Epithelial cell of esophagus (primary cell): ENCODE measurements at places on chromosomes 16 and 17.

GRCh38 chr17:49850772-49851386 lies 3.0 kb upstream of the TAC4 start:
- DNase-seq, result no peak

DNA sequence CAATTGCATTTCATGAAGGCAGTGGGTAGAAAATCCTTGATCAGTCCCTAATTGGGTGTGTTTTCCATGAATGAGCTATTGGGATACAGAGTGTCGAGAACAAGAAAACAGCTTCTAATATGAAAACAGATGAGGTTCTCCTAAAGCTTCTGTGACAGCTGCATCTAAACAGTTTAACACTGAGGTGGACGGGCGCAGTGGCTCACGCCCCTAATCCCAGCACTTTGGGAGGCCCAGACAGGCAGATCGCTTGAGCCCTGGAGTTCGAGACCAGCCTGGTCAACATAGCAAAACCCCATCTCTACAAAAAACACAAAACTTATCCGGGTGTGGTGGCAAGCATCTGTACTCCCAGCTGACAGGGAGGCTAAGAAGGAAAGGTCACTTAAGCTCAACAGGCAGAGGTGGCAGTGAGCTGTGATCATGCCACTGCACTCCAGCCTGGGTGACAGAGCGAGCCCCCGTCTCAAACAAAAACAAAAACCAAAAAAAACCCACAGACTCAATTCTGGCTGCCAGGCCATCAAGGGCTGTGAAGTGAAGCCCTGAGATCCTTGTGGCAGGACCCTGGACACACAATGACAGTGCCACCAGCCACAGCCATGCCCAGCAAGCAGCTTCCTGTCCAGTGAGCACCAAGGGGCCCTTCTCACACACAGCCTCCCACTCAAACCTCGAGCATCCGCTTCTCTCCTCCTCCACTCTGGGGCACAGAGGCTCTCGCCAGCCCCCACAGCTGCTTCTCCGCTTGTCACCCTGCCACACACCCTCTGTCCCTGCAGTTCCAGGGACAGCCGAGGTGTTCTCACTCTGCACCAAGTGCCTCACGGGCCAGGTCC lies 44.0 kb downstream of the ANKRD11 start:
- DNase-seq, result no peak

- DNase-seq, result no peak
Observed at GRCh38 chr17:80751946-80752581, 207.4 kb downstream of the RPTOR start.

DNA sequence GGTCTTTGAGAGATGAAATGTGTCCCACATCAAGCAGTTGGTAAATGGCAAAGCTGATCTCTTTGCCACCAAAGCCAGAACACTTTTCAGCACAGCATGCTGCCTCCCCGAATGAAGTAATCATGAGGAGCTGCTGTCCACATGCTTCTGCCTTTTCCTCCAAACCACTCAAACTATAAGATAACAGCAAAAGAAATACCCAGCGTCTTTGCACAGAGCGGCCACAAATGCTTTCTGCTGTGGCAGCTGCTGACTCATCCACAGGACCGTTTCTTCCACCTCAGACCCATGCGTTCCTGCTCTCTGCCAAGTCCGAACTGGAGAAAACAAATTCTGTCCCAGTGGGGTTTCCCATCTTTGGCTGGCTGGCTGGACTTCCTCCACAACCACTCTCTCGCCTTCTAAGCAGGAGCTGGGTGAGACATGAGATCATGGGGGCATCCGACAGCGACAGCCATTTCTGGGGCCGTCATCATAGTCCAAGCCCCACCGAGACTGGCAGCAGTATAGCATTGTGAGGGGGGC lies 27.1 kb downstream of the TBC1D3B start:
- DNase-seq, result no peak

DNA sequence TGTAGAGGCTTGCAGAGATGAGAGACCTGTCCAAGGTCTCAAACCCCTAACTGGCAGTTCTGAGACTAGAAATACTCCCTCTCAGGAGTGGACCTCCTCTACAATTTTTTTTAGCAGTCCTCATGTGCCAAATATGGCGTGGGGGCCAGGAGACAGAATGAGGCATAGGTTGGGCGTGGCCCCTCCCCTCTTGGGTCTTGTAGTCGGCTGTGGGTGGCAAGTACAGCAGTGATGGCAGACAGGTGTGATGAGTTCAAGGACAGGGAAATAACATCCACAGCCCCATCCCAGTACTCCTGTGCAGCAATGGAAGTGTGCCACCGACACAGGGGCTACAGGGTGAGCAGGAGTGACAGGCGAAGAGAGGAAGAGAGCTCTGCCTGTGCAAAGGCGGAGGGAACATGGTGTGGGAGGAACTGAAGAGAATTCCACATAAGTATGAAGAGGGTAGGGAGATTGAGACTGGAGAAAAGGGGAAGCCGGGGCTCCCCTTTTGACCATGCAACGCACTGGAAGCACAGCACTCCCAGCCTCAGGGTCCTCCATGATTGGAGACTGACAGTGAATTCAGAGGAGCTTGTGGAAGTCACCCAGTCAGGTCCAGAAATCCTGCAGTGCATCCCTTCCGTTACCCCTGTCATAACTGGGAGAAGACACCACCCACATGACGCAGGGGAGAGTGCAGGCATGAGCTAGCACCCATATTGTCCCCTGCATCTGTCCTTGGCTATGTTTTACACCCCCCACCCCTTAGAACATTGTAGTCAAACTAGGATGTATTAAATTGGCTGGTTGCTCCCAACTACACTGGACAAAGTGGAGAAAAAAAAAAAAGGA lies 14.8 kb upstream of the CETP start:
- no peak for DNase-seq

GRCh38 chr17:78781104-78781892 lies 775 bp downstream of the CYTH1 start:
- DNase-seq, result peak; percentile 34

GRCh38 chr17:30819971-30820705 lies 4.4 kb downstream of the CRLF3 start:
- DNase-seq, result no peak

DNA sequence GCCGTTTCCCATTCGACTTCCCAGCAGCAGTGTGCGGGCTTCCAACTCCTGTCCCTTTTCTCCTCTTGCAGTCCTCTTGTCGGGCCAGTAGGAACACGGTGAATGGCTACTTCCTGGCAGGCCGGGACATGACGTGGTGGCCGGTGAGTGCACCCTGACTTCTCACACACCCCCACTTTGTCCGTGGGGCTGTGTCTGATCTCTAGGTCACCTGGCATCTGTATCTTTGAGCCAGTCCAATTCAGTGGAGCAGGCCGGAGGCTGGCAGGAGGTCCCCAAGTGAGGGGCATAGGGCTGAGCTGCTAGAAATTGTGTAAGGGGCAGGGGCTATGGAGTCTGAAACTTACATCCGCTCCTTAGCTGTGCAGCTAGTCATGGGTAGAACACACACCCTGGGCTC lies 6.6 kb downstream of the SLC5A10 start:
- no peak for DNase-seq

DNA sequence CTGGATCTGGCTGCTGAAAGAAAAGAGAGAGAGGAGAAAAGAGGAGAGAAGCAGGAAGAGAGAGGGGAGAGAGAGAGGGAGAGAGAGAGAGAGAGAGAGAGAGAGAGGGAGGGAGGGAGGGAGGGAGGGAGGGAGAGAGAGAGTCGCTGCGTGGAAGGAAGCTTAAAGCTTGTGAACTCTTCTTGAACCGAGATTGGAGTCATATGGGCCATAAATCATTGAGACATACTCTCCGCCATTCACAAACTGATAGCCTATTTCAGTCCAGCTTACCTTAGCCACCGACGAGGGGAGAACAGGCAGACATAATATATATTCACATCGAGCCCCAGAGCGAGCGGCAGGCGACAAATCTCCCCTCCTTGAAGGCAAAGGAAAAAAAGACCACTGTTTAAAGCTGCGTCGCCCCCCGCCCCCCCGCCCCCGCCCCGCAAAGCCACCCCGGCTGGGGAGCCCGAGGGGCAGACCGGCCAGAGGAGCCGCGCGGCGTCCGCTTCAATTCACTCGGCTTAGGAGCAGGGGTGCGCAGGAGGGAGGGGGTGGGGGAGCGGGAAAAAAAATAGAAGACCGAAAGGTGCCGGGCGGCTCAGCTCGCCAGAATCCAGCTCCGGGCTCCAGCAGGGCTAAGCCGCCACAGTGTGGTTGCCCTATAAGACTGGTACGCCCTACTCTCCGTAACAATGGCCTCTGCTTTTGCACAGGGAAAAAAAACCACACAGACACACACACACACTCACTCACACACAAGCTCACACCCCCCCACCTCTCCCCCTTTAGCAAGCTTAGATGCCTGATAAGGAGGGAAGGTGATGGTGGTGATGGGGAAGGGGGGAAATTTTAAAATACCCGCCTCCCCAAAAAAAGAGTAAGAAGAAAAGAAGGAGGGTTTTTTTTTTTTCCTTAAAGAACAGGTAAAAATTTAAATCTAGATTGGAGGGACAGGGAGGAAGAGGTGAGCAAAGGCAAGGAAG lies 10.6 kb upstream of the HOXB2 start:
- DNase-seq, result peak; percentile 45

DNA sequence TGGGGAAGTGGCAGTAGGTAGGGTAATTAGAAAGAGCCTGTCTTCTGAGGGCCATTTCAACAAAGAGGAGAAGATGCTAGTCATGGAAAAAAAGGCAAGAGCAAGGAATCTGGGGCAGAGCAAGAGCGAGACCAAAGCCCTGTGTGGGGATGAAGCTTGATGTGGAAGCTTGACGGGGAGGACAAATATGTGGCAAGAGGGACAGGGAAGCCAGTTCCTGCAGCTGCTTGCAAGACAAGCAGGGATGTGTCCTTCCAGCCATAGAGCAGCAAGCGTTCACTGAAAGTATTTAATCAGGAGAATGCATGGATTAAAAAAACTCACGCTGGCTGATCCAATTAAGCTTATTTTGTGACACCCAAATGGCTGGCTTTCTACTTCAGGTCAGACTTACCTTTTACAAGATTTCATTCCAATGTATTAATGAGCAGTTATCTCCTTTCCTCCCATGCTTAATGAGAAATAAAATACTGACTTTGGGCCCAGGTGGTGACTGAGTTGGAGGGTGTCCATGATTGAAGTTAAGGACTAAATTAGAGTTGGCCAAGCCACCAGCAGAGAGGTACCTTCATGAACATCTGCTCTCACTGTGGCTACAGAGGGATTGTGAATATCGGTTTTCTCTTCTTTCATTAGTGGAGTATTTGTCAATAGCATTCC lies 76.8 kb downstream of the ABCA8 start:
- no peak for DNase-seq

- DNase-seq, result no peak
Observed at GRCh38 chr17:72681844-72682243, 410.6 kb downstream of the SLC39A11 start.

DNA sequence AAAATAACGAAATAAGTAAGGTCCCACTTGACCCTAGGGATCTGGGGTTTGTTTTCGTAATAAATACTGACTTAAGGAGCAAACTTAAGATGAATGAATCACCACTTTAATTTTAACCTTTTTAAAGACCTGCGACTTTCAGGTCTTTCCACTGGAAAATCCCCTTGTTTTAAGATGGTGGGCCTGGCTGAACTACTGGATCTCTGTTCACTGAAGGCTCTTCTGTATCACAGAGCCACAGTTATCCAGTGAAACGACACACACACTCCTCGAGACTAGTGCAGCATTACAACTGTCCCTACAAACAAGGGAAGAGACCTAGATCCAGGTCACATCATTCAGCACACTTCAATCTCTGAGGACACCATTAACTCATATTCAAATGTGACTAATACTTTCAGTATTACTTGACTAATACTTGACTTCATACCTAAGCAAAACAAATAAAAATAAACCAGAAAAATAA lies 299.0 kb downstream of the CEP112 start:
- DNase-seq, result peak; percentile 24

DNA sequence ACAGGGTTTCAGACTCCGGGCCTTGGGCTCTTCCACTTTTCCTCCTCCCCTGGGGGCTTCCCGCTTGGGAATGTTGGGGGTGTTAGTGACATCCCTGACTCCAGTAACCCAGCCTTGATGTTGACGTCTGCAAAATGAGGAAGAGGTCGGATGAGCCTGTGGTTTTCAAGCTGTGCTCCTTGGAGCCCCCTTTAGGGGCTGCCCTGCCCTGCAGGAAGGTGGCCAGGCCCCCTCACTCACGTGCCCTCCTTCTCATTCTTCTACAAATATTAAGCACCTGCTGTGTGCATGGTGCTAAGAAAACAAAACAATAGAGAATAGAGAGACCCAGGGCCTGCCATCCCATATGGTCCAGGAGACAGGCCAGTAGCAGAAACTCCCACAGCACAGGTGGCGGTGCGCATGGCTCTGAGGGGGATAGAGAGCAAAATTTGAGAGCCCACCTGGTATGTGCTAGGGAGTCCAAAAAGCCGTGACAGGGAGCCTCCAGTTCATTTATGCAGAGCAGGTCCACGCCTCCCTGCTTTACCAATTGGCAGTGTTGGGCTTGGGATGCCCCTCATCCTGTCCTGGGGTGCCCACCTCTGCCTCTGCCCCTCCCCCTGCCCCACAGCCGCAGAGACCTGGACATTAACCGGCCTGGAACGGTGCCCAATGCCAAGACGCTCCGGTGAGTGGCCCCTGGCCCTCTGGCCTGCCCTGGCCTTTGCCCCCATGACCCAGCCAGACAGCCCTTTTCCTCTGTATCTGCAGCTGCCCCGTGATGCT lies 7.4 kb downstream of the NDRG4 start:
- no peak for DNase-seq

- no peak for DNase-seq
Observed at GRCh38 chr16:28592511-28592910, 4.3 kb downstream of the SULT1A2 start.

GRCh38 chr17:79944821-79945391 lies 90.8 kb downstream of the TBC1D16 start:
- no peak for DNase-seq

DNA sequence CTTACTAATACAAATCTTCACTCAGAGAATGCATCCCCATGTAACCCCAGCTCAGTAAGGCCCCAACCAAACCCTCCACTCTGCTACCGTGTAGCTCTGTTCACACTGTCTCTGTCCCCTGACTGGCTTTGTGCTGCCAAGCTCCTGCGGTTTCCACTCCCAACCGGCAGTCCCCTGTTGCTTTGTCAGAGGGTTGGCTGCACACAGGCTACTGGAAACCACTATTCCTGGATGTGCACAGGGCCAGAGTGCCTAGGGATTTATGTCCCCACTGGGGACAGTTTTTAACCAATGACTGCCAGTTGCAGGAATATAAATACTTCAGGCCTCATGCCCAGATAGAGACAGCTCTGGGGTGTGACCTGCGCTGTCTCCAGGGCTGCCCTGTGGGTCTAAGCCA lies 157.1 kb upstream of the C16orf82 start:
- no peak for DNase-seq

GRCh38 chr16:19179546-19180490 lies 11.8 kb downstream of the SYT17 start:
- DNase-seq, result peak; percentile 59

DNA sequence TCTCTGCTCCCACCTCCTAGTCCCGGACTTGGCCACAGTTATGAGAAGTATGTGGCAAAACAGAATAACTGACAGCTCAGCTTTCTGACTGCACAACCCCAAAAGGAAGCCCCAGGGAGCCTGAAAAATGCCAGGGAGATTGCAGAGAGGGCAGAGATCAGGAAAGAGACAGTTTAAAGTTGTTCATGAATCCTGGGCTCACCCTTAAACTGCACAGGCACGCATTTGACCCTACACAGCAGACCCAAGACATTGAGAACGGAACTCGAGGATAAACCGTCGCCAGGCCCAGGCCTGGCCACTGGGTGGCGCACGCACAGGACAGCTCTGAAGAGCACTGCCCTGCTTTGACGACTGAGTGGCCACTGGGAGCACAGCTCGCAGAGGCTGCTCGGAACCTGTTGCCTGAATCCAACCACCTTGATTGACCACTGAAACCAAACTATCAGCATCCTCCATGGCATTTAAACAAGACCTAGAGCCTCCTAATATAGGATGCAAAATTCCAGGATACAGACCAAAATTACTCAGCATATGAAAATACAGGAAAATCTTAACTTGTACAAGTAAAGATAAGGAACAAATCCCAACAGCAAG lies 114.0 kb downstream of the C16orf95 start:
- DNase-seq, result peak; percentile 56
